ENCODE measurements at places on chromosomes 7 and 10. TPM values are rescaled to one million over a fixed set of nuclear protein-coding genes. Genes with fewer than 3 reads are reported as not detected.

Gene WNT8B
- not detected for polyA plus RNA-seq

Gene UCMA
- not detected for polyA plus RNA-seq

Gene CUBN
- 4.7 TPM for polyA plus RNA-seq

Gene IDI2
- polyA plus RNA-seq: not detected

Gene PLXNA4
- not detected for polyA plus RNA-seq

Measured in B cell (primary cell).